ENCODE measurements at places on chromosomes 2 and 18.

GRCh38 chr2:168687314-168687713 lies 115.1 kb upstream of the NOSTRIN start:
- peak; percentile 7 for DNase-seq

GRCh38 chr2:210577263-210578071 lies 21.1 kb downstream of the CPS1 start:
- DNase-seq = peak; percentile 36

- no peak for DNase-seq
Observed at GRCh38 chr2:239018271-239019182, 170.6 kb downstream of the TWIST2 start.

GRCh38 chr2:99615247-99615771 lies 125.5 kb upstream of the REV1 start:
- no peak for DNase-seq

- DNase-seq = no peak
Observed at GRCh38 chr2:132542953-132543569, 126.5 kb downstream of the GPR39 start.

GRCh38 chr2:131125195-131125757 lies 20.1 kb downstream of the PLEKHB2 start:
- no peak for DNase-seq

DNA sequence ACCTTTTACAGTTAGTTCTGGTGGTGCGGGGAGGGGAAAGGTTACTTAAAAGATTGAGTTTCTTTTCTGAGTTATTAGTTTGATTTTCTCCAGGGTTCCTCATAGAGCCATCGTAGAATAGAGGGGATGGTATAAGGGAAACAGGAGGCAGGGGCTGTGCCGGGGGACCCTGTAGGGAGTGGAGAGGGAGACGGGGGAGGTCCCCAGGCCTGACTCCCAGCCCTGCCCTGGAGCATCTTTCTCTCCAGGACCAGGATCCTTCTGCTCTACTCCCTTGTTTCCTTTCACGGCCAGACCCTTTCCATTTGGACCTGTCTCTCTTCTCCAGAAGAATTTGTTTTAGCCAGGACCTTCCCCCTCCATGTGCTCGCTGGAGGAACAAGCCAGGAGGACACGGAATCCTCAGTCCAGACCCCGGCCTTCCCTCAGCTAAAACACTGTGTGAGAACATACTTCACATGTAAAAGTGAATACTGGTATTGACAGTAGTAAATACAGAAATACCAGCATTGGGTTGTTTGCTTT lies 35.4 kb downstream of the DGKD start:
- no peak for DNase-seq

DNA sequence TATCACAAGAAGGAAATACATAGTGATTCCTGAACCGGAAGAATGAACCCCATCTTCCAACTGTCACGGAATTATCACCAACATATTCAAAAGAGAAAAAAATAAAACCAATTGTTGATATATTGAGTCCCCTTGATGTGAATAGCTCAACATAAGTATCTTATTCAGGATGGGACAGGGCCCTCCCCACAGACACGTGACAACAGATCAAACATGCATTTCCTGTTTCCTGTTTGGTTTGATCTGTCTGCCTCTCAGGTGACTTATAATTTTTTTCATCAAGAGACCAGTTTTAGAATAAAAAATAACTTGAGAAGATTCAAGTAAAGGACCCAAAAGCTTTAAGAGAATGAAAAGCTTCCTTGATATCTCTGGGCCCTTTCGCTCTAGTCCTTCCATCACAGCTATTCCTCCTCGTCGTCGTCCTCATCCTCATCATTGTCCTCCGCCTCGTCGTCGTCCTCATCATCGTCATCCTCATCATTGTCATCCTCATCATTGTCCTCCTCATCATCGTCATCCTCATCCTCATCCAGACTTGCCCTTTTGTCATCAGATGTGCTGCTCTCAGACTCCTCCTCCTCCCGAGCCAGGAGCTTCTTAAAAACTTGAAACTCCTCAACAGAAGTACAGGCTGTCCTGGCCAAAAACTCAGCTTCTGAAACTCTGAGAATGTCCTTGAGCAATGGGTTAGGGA lies 6.3 kb downstream of the MTERF4 start:
- peak; percentile 79 for DNase-seq

GRCh38 chr2:156211318-156211717 lies 121.2 kb downstream of the NR4A2 start:
- DNase-seq = no peak

- DNase-seq = no peak
Observed at GRCh38 chr2:170213651-170214050, 35.7 kb downstream of the MYO3B start.

DNA sequence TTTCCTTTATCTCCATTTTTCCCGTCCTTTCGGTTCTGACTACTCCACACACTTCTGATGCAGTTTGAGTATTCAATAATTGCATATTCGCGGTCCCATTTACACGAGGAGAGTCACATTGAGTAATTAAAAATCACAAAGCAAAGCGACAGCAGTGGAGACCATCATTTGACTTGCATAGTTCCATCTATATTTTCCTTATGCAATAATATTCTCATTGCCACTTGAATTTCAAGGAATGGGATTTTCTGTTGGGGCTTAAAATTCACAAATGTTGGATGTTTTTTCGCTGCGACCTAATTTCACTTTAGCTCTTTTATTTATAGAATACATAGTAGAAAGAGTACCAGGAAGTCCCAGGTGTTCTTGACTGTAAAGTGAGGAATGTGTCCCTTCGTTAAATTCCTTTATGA lies 186.8 kb downstream of the ZEB2 start:
- DNase-seq = no peak

- no peak for DNase-seq
Observed at GRCh38 chr18:22778996-22779395, 154.1 kb upstream of the RBBP8 start.

DNA sequence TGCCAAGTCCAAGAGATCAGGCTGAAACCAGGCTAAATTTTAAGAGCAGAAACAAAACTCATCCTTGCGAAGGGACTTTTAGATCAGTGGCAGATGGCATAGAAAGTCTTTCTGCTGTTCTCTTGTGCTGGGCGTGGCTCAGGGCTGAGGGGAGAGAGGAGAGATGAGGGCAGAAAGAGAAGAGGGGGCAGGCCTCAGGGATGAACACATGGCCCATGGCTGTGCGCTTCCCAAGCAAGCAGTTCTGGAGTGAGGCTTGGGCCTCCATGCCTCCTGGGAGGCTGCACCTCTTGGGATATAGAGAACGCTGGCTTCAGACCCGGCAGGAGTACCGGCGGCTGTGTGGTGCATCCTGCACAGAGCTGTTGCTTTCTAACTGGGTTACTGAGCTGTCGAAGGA lies 41.0 kb downstream of the HPCAL1 start:
- no peak for DNase-seq

DNA sequence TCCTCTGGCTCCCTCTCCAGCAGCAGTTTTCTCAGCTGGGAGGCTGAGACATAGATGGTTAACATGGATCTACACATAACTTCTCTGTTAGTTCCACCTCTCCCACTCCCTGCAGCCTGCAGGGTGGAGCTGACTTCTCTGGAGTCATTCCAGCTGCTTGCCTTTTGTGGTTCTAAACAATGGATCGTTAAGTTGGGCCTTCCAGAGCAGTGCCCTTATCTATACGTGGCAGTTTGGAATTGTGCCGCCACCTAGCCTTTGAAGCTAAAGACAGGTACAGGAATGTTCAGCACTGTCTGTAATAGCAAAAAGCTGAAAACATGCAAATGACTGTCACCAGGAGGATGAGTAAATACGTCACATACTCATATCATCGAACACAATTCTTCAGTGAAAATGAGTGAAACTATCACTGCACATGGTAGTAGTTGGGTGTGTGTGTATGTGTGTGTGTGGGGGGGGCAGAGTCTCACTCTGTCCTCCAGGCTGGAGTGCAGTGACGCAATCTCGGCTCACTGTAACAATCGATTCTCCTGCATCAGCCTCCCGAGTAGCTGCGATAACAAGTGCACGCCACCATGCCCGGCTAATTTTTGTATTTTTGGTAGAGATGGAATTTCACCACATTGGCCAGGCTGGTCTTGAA lies 50.3 kb downstream of the SH2D6 start:
- no peak for DNase-seq

DNA sequence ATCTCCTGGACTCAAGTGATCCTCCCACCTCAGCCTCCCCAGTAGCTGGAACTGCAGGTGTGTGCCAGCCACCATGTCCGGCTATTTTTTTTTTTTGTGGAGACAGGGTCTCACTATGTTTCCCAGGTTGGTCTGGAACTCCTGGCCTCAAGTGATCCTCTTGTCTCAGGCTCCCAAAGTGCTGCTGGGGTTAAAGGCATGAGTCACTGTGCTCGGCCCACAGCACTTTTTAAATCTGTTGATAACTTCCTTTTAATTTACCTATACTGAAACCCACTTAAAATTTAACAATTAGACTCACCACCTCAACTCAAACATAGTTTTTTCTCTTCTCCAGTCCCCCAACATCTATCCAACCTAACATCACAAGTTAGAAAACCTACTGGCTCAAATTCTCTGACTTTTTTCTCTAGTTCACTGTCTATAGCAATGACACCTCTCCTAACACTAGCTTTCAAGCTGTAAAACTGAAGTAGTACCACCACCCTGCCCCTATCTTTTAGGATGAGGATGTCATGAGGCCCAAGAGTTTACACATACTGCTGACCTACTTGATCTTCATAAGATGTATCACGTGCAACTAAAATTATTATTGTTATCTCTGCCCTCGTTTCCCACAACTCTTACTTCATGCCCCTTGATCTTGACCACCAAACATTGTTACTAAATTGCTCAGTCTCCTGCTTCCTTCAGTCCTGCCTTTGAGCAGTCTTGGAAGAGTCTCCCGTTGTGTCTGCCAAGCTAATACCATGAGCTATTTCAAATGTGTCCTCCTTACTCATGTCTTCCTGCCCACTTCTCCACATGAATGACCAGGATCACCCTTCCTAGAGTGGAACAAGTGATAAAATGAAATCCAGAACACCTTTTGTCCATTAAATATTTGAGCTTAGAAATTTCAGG lies 142.3 kb upstream of the ZFP36L2 start:
- no peak for DNase-seq

DNA sequence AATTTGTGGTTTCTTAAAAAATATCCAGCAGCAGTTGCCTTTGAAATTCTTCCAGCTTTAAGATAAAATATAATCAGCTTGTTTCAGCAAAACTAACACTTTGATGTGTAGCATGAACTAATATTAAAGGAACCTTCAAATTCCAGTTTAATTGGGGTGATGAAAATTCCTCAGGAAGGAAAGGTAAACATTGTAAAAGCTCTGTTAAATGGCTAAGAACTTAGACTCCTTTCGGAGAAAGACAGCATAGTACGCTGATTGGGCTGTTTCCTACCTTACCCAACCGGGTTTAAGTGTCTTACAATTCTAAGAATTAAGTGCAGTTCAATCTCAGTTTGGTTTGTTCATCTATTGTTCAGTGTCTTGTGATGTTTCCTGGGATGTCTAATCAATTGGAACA lies 108.3 kb downstream of the CDH7 start:
- DNase-seq = no peak

DNA sequence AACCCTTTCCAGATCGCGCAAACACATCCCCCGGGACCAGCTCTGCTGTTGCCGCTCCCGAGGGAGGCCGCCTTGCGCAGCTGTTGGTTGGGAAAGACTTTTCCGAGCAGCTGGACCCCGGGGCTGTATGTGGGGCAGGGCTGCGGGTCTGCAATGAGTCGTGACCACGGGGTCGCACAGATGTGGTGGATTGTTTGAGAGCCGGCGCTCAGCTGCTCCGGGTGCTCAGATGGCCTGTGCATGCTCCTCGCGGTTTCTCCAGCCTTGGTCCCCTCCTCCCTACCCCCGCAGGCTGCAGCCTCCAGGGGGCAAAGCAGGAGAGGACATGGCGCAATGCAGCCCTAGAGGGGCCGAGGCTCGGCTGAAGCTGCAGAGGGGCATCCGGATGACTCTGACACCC lies 105.2 kb upstream of the OTOS start:
- no peak for DNase-seq

DNA sequence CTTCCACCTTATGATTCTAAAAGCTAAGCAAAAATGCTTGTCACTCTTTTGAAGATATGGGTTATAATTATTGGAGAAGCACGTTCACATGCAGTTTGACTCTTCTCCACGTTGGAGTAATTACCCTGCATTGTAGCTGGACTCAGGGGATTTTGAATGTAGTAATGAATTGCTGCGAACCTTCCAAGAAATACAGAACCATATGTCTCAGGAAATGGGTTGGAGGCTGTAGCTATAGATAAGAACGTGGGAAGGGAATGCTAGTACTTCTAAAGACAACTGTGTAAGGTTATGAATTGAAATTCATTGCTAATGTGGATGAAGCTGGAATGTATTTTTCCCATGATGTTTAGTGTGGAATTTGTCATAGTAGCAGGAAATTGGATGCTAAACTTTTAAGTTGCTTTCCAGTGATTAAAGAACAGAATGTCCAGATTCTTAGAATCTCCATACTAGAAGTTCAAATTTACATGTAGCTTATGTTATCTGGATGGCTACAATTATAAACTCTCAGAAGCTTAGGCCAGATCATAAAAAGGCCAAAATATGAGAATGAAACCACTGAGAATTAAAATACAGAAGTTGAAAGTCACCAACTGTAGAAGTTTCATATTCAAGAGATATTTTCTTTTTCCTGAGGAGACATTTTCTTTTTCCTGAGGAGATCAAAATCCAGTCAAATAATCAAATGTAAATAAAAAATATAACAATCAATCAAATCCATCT lies 27.3 kb upstream of the SPOPL start:
- DNase-seq = no peak

- no peak for DNase-seq
Observed at GRCh38 chr2:177243476-177243875, 21.1 kb downstream of the NFE2L2 start.

- DNase-seq = no peak
Observed at GRCh38 chr18:9173770-9174233, 37.2 kb downstream of the ANKRD12 start.

DNA sequence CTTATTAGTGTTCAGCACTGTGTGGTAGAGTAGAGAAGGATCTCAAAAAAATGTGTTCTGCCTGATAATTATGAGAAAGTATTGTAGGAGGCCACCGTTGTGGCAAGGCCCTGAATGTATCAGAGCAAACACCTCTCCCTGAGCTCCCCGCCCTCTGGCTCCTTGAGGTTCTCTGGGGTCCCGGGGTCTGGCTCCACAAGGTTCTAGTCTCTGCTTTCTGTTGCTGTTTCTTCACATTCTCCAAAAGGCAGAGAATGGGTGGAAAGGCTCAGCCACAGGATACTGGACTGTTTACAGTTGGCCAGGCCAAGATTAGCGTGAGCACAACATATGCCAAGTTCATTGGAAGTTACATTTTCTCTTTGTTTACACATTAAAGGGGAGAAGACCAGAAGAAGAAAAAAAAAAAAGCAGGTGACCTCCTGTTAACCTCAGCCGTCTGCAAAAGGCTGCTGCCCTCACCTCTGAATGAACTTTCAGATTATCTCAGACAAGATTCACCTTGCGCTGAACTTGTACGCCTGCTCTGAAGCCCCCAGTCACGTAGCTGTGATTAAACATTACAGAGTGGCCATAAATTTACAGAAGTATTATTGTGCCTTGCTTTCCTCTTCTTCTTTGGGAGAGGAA lies 56.6 kb upstream of the CYP26B1 start:
- DNase-seq = no peak

Data from CD4-positive, alpha-beta T cell treated with Interleukin-12 subunit alpha and Interleukin-12 subunit beta, for 1 hour (primary cell).